Cortex of kidney (tissue), 1 donor: ENCODE measurements at places on chromosomes 3 and 15.

GRCh38 chr3:156316076-156316475 lies 195.7 kb downstream of the KCNAB1 start:
- no peak for DNase-seq

GRCh38 chr3:29773481-29773880 lies 492.6 kb downstream of the RBMS3 start:
- no peak for DNase-seq

GRCh38 chr15:63323798-63324563 lies 46.6 kb downstream of the APH1B start:
- no peak for DNase-seq

- DNase-seq = no peak
Measured at GRCh38 chr3:191336833-191337232, 6.5 kb upstream of the UTS2B start.

- no peak for DNase-seq
Measured at GRCh38 chr15:65907661-65908060, 38.4 kb downstream of the RAB11A start.

GRCh38 chr15:73989001-73989798 lies 2.9 kb downstream of the STOML1 start:
- no peak for DNase-seq

- no peak for DNase-seq
Measured at GRCh38 chr3:45978006-45978761, 17.4 kb downstream of the FYCO1 start.

DNA sequence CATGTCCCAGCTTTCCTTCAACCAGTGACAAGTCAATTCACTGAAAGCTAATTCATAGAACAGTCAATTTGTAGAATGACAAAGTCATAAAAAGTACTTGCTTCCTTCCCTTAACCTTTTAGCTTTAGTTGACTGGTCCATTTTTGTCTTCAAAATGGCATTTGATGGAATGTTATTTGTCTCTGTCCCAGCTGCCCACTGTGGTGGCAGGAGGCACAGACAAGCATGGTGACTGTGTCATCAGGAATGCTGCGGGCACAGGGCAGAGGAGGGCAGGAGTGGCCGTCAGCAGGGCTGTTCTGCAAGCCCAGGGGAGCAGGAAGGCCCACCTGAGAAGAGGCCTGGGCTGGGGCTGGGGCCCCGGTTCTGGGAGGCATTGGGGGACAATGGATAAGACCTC lies 10.0 kb downstream of the IQSEC1 start:
- DNase-seq = no peak

- no peak for DNase-seq
Measured at GRCh38 chr15:76147906-76148570, 88.3 kb downstream of the TMEM266 start.

DNA sequence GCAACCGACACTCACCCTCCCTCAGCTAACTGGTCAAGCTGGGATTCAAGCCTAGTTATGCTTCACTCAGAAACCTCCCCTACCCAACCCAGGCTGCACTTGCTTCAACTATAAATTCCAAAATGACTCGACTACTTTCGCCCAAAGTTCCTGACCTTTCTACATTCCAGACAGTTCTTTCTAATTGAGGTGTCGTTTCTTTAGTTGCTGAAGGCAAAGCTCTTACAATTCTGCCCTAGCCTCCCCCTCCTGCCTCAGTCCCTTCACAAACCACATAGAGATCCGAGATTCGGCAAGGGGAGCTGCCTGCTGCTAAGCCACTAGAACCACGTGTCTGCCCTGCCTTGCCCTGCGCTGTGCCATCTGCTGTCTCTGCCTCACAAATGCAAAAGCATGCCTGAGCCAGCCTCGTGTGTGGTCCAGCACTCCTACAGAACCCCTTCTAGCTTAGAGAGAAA lies 74.7 kb upstream of the SH3GL3 start:
- DNase-seq = no peak

DNA sequence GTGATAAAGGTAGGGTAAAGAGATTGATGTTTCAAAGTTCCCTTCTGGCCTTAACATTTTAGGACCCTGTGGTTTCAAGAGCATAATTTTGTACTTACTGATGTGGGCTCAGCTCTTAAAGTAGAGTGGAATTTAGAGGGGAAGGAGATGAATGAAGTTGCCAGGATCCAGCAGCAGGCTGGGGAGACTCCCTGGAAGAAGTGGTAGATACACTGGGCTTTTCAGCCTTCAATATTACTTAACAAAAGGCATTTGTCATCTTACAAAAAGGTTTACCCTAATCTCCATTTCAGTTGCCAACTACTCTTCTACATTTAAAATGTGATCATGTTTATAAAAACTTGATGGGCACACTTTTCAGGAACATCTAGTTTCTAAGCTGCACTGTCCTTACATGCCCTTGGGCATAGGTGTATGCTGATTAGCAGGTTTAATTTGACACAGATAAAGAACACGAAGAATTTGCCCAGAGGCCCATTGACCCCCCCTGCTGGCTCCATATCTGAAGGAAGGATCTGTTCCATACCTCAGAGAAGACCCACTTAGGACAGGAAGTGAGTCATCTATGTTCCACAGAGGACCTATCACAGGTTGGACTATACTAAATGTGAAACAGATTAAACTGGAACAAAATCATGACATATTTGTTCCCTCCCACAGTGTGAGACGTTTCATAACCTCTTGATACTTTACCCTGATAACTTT lies 93.0 kb upstream of the LPP start:
- DNase-seq = no peak

DNA sequence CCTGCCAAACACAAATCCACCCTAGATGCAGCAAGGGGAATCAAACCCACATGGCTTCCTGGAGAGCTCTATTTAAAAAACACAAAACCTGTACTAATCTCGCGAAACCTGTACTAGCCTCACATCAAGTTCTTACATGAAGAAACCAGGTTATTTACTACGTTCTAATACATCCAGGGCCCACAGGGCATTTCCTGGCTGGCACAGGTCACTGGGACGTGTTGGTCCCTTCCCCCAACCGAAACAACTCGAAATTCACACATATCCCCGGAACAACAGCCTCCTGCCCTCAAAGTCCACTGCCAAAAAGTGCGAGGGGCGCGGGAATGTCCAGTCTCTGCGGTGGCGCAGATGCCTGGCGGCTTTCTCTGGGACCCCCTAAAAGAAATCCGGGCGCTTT lies 955 bp downstream of the CDCP1 start:
- no peak for DNase-seq

- DNase-seq = no peak
Measured at GRCh38 chr3:4571690-4572334, 78.7 kb downstream of the ITPR1 start.

GRCh38 chr3:3087279-3087678 lies 22.9 kb downstream of the IL5RA start:
- DNase-seq = no peak

- DNase-seq = no peak
Measured at GRCh38 chr3:71430941-71431552, 152.5 kb downstream of the FOXP1 start.

GRCh38 chr3:29311795-29312194 lies 30.9 kb downstream of the RBMS3 start:
- no peak for DNase-seq

DNA sequence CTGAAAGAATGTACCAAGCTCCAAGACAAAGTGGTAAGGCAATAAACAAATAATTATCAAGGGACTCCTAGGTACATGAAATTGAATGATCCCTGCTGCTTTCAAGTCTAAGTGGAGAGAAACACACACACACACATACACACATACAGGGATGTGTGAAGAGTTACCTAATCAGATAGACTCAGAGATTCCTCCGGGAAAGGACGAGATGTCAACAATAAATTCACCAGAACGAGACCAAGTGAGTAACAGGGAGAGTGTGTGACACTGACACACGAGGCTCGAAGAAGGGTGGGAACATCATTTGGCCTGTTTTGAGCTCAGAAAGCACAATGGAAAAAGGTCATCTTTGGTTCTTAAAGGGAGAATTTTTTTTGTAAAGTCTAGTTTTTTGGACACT lies 13.4 kb downstream of the LRIG1 start:
- no peak for DNase-seq

DNA sequence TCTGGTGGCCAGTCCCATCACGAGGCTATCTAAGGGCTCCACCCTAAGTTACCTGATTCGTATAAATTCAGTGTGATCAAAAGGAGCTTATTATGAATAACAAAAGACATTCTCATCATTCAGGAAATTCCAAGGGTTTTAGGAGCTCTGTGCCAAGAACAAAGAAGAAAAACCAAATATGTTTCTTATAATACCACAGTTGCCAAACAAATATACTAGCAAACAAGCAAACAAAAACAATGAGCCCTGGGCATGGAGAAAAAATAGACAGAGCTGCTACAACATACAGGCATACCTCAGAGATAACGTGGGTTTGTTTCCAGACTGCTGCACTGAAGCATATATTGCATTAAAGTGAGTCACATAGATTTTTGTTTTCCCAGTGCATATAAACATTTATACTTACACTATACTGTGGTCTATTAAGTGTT lies 20.2 kb upstream of the CFAP161 start:
- no peak for DNase-seq

DNA sequence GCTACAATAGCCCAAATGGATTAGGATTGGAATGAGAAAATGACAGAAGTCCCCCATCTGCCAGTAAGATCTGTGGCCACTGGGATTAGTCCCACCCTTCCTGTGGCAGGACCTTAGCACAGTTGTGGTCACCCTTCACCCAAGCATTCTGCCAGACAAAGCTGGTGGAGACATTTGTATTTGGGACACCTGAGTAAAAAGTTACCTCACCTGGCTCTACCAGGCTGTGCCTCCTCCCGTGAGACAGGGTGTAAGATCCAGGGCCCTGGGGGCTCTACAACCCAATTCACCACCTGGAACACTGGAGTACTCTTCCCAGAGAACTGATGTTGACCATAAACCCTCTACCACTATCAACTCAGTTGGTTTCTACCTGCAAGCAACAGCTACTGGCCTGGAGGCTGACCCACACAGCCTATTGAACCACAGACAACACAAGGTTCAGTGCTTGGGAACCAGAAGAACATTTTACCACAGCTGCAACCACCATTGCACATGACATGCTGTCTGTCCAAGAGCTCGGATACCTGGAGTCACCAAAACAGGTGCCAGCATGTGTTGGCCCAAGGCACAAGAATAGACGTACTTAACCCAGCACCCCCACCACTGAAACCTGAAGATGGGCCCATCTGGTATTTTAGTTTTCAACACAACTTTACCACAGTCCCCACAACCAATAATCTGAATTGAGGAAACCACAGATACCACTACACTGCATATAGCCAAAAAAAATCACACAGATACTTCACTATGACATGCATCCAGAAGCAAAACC lies 1686.7 kb downstream of the SI start:
- no peak for DNase-seq

GRCh38 chr3:101862416-101863165 lies 13.3 kb downstream of the NFKBIZ start:
- no peak for DNase-seq

DNA sequence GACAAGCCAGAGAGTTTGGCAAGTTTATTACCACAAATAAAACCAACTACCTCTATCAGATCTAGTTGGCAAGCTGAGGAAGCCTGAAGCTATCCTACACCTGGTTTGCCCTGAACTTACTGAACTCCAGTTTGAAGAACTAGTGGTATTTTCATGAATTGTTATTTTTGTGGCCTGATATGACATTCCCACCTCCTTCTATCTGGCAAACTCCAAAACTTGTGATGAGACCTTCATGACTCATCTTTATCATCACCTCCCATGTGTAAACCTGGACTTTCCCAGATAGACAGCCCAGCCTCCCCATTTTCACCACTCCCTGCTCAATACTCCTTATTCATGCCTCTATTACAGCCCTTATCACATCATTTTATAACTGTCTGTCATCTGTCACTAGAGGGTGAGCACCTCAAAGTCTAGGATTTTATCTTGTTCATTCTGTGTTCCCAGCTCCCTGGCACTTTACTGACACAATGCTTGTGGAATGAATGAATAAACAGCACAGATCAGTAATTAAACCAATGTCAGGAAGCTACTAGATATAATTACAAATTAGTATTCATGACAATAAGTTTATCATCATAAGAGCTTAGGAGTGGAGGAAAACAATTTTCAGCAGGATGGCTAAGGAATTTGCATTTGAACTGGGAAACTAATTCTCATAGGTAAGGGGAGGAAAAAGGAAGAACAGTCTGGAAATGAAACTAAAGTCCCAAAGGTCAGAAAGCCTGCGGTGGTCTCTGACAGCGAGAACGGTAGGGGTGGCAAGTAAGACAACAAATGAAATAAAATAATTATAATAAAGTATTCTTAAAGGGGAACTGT lies 13.2 kb upstream of the TRANK1 start:
- no peak for DNase-seq

GRCh38 chr15:29094711-29095110 lies 174.9 kb downstream of the NSMCE3 start:
- no peak for DNase-seq

DNA sequence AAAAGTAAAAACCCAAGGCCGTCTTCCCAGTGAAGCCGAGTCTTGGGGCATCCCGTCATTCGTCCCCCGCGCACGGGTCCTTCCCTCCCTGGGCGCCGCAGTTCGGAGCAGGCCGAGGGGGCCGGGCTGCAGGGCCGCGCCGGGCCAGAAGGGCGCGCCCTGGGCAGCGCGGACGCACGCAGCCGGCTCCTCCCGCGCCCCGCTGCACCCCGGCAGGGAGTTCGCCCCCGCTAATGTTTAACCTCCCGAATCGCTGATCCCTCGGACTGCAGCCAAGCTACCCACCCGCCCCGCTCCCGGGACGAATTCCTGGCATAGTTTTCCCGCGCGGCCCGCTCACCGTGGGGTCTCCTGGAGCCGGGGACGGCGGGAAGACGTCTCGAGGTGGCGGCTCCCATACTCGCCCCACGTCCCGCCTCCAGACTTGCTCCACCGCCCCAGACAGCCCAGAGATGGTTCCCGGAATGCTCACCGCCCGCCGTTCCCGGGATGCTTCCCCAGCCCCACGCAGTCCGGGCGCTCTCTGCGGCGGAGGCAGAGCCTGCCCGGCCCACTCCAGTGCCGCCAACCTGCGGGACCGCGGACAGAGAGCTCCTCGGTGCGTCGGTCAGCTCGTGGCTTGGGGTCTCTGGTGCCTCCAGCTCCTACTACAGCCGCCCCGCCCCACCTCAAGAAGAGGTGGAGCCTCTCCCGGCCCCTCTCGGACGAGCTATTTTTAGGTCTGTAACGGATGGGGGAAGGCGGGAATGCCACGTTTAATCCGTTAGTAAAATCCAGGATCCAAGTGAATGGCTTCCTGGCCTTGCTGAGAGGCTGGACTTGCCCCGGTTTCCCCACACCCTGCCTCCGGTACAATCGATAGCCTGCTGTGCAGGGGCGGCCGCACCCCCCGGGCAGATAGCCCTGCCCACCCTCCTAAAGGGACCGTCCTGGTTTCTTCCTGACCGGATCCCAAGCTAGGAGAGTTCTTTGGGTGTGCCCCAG lies at the start of gene DZIP1L:
Gene DZIP1L (minus strand): TSS at position 621 of the 984 bp plus-strand sequence. CDS start 11,637 bp downstream, outside the sequence.
- no peak for DNase-seq
